ENCODE measurements at places on chromosomes 6 and 20. TPM values are rescaled to one million over a fixed set of nuclear protein-coding genes. Genes with fewer than 3 reads are reported as not detected.

Gene HLA-DQA1
- total RNA-seq, result 1.4 TPM

Gene LHFPL5
- not detected for total RNA-seq

Gene MCHR2
- total RNA-seq, result not detected

Gene PRDM1
- 10.6 TPM for total RNA-seq

Gene RAB44
- total RNA-seq, result not detected

Gene LTA
- not detected for total RNA-seq

Gene SEL1L2
- total RNA-seq, result 4.7 TPM

Gene PRR18
- not detected for total RNA-seq

Gene DPPA5
- not detected for total RNA-seq

Gene MTFR2
- total RNA-seq, result not detected

Gene RNF114
- 54.0 TPM for total RNA-seq

Gene SIRPB2
- 1.4 TPM for total RNA-seq

Gene COQ3
- 8.4 TPM for total RNA-seq

Gene GNRH2
- not detected for total RNA-seq

Gene EPHA7
- 1.5 TPM for total RNA-seq

Gene LZTS3
- 16.6 TPM for total RNA-seq

Gene C6orf52
- 2.0 TPM for total RNA-seq

Gene PRPF6
- total RNA-seq, result 74.9 TPM

Gene PSORS1C1
- total RNA-seq, result 0.48 TPM

Measured in ovary (tissue), 10 donors.